ENCODE measurements at places on chromosomes 3 and 15. TPM values are rescaled to one million over a fixed set of nuclear protein-coding genes. Genes with fewer than 3 reads are reported as not detected.

LRRC15 gene
- 0.11 TPM for total RNA-seq

BCL6 gene
- 11.0 TPM for total RNA-seq

WNT5A gene
- total RNA-seq: 31.9 TPM

RHO gene
- total RNA-seq: not detected

GOLGA6L7 gene
- total RNA-seq: not detected

CYP8B1 gene
- 0.11 TPM for total RNA-seq

CHRNA7 gene
- total RNA-seq: 0.30 TPM
